Stimulated activated CD4-positive, alpha-beta T cell treated with anti-CD3 and anti-CD28 coated beads, Interleukin-1b, Interleukin-23, amount 100 ng/mL, for 1 hour (primary cell): ENCODE measurements at places on chromosomes 6 and 20.

- no peak for DNase-seq
Observed at GRCh38 chr6:88612631-88613030, 350.8 kb downstream of the RNGTT start.

DNA sequence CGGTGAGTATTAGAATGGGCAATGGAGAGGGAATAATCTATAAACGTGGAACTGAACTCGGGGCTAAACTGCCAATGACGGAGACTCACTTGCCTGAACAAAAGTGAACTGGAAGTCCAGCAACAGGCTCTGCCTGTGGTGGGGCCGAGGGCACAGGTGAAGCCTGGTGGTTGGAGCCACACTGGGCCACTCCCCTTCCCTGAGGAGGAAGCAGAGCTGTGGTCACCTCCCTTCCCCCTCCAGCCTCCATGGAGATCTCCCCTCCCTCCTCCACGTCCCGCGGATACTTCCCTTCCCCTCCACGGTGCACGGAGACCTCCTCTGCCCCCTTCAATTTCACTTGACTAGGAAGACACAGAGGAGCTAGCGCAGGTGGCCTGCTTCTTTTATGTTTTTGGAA is 14.7 kb upstream of the DSP start:
- no peak for DNase-seq

DNA sequence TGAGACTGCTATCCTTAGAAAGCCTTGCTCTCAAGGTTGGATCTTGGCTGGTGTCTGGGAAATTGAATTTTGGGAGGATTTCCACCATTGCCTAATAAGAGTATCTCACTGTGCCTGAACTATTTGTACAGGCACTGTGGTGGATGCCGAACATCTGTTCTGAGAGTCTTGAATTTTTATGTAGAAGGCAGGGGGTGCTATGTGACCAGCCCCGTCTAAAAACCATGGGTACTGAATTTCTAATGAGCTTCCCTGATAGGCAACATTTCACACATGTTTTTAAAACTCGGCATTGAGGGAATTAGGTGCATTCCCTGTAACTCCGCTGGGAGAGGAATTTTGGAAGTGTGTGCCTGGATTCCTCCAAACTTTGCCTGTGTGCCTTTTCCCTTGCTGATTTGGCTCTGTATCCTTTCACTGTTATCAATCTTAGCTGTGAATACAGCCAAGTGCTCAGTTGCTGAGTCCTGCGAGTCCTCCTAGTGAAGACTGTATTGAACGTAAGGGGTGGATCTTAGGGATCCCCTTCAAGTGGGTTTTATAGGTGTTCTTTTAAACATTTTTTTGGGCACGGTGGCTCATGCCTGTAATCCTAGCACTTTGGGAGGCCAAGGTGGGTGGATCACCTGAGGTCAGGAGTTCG is 27.6 kb upstream of the SCAF8 start:
- no peak for DNase-seq

DNA sequence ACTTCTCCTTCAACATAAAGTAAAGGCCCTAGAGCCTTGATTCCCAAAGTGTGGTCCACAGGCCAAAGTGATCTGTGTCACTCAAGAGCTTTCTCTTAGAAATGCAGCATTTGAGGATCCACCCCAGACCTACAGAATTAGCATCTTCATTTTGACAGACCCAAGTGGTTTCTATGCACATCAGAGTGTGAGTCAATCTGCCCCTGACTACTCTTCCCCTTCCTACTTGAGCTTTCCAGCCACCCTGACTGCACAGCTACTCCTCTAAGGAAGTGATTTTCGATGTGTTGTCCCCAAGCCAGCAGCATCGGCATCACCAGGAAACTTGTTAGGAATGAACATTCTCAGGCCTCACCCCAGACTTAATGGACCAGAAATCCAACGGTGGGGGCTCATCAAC is 2.6 kb downstream of the MEP1A start:
- no peak for DNase-seq

GRCh38 chr20:39298121-39298520 is 336.0 kb downstream of the DHX35 start:
- DNase-seq, result no peak

DNA sequence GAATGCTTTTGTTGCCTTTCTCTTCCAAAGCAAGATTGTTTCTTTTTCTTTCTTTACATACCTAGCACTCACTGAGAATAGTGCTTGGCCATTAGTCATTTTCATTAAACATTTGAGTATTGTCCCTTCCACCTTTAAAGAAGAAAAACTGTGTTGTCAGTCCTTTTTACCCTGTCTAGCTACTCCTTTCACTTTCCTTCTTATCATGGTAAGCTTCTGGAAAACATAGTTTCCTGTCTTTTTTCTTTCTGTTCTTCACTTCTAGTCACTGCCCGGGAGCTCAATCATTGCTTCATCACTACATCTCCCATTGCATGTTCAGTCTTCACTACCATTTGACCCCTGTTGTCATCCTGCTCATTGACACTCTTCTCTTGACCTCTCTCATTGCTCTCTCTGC is 12.1 kb downstream of the VAPB start:
- no peak for DNase-seq

DNA sequence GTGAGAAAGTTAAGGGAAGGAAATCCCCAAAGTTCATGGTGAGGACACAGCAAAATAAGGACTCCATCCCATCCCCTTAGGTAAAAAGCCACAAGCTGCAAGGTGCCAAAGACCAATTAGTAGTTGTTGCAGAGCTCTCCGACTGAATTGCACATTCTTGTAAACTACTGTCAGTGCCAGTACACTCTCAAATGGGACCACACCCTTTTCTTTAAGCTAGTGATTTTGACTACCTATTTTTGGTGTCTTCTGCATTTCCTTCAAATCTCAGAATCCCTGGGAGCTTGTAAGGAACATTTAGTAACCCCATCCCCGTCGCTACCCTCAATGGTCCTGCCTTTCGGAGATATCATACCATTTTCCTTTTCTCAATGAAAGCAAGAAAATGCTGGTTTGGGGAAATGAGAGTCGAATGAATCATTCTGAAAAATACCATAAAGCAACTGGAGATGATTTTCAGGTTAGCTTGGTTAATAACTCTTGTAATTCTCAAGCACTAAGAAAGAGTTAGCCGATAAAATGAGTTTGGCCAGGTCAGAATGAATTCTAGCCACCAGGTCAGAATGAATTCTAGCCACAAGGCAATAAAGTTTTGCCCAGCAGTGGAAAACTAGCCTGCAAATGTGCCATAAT is 5.2 kb upstream of the HMGN3 start:
- no peak for DNase-seq

DNA sequence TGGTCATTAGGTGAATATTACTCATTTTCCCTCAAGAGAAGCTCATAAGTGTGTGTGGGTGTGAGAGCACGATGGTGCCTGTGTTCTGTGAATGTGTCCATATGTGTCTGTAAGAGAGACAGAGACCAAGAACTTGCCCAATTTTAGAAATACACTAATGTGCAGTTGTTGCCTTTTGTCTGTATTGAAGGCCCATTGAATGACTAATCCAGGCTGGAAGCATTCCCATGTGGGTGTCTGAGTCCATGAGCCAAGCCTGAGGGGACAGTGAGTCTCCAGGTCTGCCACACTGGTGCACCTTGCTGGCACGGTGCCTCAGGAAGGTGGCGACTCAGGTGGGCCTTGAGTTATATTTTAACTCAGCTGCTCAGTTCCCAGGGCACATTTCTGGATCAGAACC is 25.5 kb upstream of the ASXL1 start:
- DNase-seq, result no peak

- DNase-seq, result no peak
Observed at GRCh38 chr20:62760856-62761758, 35.2 kb upstream of the MRGBP start.

DNA sequence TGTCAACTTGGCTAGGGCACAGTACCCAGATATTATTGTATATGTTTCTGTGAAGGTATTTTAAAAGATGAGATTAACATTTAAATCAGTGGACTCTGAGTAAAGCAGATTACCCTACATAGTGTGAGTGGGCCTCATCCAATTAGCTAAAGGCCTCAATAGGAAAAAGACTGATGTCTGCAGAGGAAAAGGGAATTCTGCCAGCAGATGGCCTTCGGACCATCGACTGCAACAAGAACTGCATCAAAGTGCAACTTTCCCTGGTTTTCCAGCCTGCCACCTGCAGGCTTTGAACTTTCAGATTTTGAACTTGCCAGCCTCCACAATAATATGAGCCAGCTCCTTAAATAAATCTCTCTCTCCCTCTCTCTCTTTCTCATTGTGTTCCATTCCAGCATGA is 80.5 kb downstream of the IMPG1 start:
- DNase-seq, result no peak

- DNase-seq, result no peak
Observed at GRCh38 chr6:40413239-40413638, 173.9 kb downstream of the LRFN2 start.
